Right renal pelvis (tissue), 4 donors: ENCODE measurements at places on chromosomes 1 and 21.

- DNase-seq: no peak
Measured at GRCh38 chr1:6538956-6539355, 15.4 kb downstream of the NOL9 start.

- DNase-seq: no peak
Measured at GRCh38 chr1:73842436-73842835, 355.5 kb downstream of the LRRIQ3 start.

DNA sequence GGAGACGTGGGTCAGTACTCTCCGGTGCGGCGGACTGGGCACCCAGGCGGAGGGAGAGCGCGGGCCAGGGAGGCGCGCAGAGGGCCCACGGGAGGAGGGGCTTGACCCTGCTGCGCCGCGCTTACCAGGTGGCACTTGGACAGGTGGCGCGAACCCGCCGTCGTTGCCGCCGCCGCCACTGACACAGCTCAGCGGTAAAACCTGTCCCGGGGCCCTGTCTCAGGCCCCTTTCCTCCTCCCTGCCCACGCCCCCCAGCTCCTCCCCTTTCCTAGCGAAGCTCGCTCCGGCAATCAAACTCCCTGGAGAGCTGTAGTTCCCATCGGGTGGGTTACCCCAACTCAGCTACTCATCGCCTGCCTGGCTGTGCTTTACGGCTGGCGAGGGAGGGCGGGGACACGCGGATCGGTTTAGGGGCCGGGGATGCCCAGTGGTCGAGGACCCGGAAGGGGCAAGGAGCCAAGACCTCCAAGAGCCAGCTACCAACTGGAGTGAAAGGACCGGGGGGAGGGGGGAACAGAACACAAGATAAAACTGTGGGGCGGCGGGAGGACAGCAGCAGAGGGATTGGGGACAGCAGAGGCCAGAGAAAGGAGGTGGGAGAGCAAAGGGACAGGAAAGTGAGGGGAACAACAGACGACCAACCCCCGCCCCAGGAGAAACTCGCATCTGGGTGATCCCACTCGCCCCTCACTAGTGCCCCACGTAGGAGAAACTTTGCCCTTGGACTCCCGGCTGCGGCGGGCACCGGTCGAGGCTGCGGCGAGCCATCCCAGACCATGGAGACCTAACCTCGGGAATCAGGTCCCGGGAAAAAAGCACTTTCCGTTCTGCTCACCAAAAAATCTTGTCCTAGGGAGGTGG, 2.9 kb downstream of the GFI1 start:
- DNase-seq: no peak

DNA sequence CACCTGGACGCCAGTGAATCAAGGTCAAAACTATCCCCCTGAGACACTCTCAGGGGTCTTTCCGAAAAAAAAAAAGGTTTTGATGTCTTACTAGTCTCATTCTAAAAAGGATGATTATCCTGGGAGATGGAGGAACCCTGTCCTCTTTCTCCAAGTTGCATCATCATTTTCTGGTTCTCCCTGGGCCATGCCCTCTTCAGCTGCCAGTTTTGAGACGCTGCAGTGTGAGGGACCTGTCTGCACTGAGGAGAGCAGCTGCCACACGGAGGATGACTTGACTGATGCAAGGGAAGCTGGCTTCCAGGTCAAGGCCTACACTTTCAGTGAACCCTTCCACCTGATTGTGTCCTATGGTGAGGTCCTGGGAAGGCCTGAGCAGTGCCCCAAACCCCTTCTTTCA, 3.5 kb downstream of the FCRLA start:
- DNase-seq: no peak

- no peak for DNase-seq
Measured at GRCh38 chr1:27525296-27526272, 35.6 kb upstream of the WASF2 start.

GRCh38 chr21:36849461-36850105, 116.9 kb downstream of the HLCS start:
- DNase-seq: no peak

- DNase-seq: peak; percentile 32
Measured at GRCh38 chr1:22529901-22530621, 33.2 kb upstream of the EPHA8 start.

DNA sequence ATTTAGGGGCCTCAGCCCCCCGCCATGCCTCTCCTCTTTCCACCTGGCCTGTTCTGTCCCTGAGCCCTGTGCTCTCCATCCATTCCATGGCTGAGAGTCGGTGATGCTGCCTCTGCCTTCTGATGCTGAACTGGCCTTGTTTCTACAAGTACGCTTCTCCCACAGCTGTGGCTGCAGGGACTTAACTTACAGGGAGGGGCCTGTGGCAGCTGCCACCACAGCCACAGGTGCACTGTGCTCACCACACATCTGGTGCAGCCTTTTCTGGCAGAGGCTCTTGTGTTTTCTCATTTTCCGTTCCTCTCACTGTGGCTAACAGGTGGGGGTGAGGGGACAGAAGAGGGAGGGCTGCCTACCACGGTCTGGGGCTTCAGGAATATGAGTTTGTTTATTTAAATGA, 4.2 kb downstream of the FMO1 start:
- DNase-seq: no peak

DNA sequence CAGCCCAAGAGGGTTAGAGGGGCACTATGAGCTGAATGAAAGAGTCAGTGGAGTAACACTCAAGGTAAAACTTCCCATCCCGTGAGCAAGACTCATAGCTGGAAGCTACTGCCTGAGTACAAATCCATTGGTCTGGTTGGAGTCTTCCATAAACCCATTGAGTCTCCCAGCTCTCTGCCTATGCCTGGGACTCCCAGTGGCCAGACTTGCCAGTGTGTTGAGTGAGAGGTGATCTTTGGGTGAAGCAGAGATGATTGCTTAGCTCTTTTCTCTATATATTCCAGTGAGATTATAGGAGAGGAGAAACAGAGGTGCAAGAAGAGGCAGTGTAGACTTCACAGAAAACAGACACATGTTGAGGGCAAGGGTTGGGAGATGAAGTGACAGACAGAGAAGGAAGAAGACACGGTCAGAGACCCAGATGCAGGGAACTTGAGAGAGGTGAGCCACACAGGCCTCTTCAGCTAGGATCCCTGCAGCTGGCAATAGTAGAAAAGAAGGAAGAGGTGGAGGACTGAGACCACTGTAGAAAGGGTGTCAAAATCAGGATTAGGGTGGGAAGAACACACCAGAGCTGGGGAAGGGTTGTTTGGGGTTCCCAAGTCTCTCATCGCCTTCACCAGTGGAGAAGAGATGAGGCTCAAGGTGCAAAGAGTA, 3.7 kb downstream of the FOXD2 start:
- no peak for DNase-seq

- DNase-seq: no peak
Measured at GRCh38 chr1:42335809-42336518, 929 bp upstream of the FOXJ3 start.

DNA sequence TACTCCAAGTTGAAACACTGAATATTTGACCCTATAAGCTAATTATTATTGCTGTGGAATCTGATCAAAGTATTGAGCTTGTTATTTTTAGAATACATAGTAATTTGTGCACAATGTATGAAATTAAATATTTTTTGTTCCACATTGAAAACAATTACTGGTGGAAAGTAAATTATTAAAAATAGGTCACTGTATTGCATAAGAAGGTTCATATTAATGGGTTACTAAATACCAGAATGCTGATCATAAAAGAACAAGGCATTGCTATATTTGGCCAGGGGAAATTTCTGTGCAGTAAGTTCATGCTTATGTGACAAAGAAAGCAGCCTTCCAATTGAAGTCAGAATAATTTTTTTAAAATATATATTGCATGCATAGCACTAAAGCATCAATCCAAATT, 159.4 kb downstream of the TPR start:
- no peak for DNase-seq

DNA sequence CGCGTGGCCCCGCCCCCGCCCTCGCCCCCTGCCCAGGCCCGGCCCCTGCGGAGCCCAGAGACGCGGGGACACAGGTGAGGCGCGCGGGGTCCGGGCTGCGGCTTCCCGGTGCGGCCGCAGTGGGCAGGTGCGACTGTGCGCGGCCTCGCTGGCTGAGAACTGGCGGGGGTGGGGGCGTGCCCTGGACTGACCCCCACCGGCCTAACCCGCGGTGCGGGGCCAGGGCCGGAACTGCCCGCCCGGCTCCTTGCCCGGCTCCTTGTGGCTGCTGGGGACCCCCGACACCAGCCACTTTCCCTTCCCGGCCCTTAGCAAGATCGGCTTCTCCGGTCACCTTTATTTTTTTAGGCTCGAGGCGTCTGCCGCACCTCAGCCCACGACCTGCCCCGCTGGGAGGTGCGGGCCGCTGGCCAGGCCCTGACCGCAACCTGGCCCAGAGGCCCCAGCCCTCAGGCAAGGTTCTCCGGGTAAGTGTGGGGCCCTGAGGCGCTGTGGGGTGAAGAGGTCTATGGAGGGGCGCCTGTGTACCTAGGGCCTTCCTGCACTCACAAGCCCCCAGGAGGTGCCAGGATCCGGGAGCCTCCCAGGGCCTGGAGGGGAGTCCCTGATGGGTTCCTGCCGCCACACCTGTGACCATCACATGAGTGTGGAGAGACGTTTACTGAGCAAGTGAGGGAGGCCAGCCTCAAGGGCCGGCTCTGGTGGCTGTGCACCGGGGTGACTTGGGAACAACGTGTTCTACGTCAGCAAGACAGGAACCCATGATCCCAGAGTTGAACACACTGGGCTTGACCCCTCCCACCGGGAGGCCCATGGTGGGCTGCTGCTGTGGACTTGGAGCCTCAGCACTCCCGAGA, at the start of gene SMIM1:
Gene SMIM1, plus strand, starts transcription at position 35 of the 857 bp plus-strand sequence. CDS start 2,625 bp downstream, outside the sequence.
- no peak for DNase-seq

- DNase-seq: no peak
Measured at GRCh38 chr1:85838238-85838637, 130.0 kb upstream of the ZNHIT6 start.
